ENCODE measurements at places on chromosomes 3 and 15. TPM values are rescaled to one million over a fixed set of nuclear protein-coding genes. Genes with fewer than 3 reads are reported as not detected.
A peak's percentile ranks its signal among the peaks of the same experiment; 100 is the strongest.

DNA sequence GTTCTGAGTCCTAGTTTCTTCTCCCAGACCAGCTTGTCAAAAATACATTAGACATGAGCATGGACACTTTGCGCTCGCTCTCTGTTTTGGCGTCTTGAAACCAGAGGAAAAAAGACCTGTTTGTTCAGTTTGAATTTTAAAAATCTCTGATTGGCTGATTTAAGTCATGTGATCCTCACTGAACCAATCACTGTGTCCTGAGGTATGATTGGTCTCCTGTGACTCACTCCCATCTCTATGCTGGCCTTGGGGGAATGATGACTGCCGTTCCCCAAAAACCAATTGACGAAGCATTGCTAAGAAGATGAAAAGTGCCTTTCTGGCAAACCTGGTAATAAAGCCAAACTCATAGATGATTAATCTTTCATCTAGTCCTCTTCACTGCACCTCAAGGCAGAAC lies 256.5 kb downstream of the IL5RA start:
- no peak for DNase-seq

Gene TEX55
- not detected for total RNA-seq

Gene FBXO40
- 0.09 TPM for total RNA-seq

GRCh38 chr3:172096881-172097420 lies 57.6 kb downstream of the FNDC3B start:
- DNase-seq: no peak

DNA sequence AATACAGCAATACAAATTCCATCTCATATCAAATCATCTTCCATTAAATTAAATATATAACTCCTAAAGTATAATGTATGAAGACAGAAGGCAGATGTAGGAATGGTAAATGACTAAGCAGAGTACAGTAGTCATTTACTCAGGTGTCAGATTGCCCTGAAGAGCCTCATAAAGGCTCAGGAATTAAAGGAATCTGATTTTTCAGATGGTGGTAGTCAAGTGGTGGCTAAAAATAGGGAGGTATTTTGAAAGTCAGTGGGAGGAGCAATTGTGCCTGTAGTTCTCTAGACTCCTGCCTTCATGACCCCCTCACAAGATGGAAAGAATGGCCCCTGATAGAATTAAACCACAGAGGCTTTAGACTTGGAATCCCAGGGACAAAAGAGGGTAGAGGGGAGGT lies 142.7 kb upstream of the SYNPR start:
- no peak for DNase-seq

Gene TEX264
- 51.0 TPM for total RNA-seq

DNA sequence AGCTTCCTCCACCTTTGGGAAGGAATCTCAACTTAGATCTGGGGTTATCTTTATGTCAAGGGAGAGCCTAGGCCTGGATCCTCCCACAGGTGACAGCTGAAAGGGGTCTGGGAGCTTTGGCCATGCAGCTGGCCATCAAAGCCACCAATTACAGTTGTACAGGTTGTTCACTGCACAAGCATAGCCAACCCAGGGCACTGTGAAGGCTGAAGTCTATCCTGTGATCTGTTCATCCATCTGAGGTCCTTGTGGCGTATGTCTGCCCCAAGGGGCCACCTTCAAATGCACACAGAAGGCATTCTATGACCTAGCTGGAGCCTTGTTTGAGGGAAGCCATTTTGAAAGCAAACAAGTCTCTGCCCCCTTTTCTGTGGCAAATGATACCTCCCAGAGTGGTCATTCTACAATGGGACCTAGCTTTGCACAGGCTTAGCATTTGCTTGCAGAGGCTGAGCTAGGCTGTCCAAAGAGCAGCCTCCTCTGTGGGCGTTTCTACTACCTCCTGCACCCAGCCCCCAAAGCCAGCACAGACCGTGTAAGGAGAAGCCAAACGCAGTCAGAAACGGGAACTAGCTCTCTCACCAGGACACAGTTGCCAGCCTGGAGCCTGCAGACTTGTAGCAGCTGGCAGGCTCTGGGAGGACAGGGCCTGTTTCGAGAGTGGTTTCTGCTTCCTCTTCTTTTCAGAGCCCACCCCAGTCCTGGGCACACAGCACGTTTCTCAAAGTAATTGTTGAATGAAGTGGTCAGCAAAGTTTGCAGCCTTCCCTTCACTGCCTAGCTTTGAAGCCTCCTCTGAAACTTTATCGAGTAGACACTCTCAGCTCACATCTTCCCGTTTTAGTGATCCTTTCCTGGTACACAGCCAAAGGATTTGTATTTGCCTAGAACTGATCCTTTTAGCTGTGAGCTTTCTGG lies 157.3 kb upstream of the SMAD3 start:
- peak; percentile 74 for DNase-seq

- no peak for DNase-seq
Measured at GRCh38 chr3:48899273-48899672, 591 bp upstream of the SLC25A20 start.

- DNase-seq: no peak
Measured at GRCh38 chr3:153573481-153573880, 411.5 kb downstream of the RAP2B start.

Gene TICRR
- 0.09 TPM for total RNA-seq

GRCh38 chr3:21718161-21718765 lies 32.7 kb downstream of the ZNF385D start:
- DNase-seq: no peak

Gene EOMES
- 1.2 TPM for total RNA-seq

DNA sequence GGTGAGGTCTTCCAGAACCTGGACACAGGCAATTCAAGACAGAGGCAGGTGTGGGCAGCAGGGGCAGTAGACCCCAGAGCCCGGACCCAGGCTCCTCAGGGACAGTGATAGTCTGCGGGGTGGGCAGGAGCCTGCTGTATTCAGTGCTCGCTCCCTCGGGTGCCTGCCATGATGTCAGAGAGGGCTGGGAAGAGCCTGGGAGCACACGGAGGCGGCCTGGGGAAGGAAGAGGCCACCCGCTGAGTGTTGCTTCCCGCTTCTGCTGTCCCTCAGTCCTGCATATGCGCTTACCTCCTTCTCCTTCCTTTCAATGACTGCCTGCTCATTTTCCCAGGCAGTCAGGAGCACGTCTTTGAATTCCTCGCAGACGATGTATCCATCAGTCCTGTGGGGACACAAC lies 22.8 kb downstream of the TMEM43 start:
- DNase-seq: no peak

- DNase-seq: no peak
Measured at GRCh38 chr3:4584456-4585249, 91.5 kb downstream of the ITPR1 start.

GRCh38 chr3:79976466-79976865 lies 208.7 kb upstream of the ROBO1 start:
- no peak for DNase-seq

GRCh38 chr3:13769422-13769821 lies 110.4 kb downstream of the WNT7A start:
- DNase-seq: no peak

- no peak for DNase-seq
Measured at GRCh38 chr3:172974969-172975368, 166.1 kb downstream of the SPATA16 start.

Gene SPRED1
- 62.1 TPM for total RNA-seq

- DNase-seq: no peak
Measured at GRCh38 chr3:75224412-75224811, 439.7 kb upstream of the FRG2C start.

DNA sequence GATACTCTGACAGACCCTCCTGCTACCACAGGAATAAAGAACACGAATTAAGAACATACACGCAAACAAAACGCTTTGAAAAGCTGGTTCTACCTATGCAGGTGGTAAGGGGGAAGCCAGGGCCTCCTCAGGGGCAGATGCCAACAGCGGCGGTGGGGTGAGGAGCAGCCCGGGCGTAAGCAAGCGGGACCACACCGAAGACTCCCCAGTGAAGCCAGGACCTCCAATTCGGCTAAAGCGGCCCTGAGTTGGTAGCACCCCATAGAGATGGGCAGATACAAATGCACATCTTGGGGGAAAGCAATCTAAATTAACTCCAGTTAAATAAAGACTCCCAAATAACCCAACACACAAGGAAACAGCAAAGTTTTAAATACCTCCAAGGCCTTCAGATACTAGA lies 32.4 kb downstream of the NIPA2 start:
- DNase-seq: no peak

DNA sequence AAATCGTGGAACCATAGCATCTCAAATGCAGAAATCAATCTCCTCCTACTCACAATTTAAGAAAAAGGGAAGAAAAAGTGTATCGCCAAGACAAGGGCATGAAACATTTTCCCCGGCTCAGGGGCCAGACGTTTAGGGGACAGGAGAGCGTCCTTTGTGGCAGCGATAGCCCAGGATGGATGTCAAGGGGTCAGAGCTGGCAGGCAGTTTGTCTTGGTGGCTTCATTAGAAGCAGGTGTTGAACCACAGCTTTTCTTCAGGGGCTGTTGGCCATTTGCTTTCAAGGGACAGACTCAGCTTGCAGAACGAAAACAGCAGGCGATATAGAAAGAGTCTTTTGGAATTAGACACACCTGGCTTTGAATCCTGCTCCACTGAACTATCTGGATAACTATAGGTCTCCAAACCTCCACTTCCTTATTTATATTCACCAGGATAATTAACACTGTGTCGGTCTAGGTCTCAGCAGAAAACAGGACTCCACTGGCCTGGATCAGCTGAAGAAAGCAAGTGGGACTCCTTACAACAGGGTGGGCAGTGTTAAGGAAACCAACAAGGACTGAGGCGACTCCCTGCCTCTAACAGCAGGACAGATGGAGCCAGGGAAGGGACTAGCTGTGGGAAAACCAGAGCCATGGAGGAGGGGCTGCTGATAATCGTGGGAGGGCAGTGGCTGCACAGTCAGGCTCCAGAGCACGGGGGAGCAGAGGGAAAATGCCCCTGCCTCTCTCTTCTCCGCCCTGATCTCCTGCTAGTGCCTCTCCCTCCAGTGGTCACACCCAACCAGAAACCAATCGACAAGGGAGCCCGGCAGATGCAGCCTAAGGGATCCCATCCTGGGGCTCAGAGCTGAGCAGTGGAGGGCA lies 123.6 kb downstream of the LIPC start:
- no peak for DNase-seq

GRCh38 chr3:47578119-47578632 lies 489 bp downstream of the CSPG5 start:
- peak; percentile 77 for DNase-seq

DNA sequence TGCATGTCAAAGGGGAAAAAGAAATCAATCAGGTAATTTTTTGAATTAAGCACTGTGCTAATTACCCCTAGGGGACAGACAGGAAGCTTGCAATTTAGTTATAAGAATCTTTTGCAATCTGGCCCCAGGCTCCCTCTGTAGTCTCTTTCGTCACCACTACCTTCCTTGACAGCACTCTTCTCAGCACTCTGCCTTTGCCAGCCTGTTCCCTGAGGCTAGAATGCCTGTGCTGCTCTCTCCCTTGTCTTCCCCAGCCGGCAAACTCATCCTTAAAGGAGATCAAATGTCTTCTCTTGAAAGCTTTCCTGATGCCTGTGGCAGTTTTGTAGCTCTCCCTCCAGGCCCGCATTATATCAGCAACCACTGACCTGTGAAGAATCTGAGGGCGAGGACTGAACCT lies 32.4 kb upstream of the PRTG start:
- DNase-seq: no peak

GRCh38 chr3:173395073-173395411 lies 2.5 kb upstream of the NLGN1 start:
- DNase-seq: no peak

Gene SLC6A11
- 0.17 TPM for total RNA-seq
